ENCODE measurements at places on chromosomes 11 and 22. TPM values are rescaled to one million over a fixed set of nuclear protein-coding genes. Genes with fewer than 3 reads are reported as not detected.

GRCh38 chr11:121466063-121466794, 13.5 kb upstream of the SORL1-AS1 start:
- H3K36me3 ChIP-seq, result no peaks in the 10 kb centered on the region
- no peak overlapping the region for H3K4me3 ChIP-seq
- DNase-seq, result peak; percentile 99

GRCh38 chr11:133530501-133530835, 1.8 kb downstream of the OPCML start:
- H3K27ac ChIP-seq, result no peak overlapping the region
- DNase-seq, result no peak
- no peak overlapping the region for H3K4me3 ChIP-seq
- H3K4me1 ChIP-seq, result no peaks in the 10 kb centered on the region

DNA sequence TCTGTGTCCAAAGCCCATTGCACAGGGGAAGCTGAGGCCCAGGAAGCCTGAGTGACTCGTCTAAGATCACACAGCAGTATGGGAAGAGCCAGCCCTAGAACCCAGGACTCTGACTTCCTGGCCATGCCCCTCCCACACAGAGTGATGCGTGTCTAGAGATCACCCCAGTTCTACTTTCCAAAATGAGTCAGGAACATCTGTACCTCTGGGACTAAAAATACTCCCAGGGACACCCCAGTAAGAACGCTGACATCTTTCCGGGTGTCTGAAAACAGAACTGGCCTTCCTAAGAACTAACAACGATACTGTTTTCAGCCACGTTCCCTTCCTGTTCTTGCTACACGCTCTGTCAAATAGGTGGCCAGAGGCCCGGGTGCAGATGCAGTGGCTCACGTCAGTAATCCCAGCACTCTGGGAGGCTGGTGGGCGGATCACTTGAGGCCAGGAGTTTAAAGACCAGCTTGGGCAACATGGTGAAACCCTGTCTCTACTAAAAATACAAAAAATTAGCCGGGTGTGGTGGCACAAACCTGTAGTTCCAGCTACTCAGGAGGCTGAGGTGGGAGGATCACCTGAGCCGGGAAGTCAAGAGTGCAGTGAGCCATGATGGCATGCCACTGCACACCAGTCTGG, 21.7 kb upstream of the PDGFB start:
- DNase-seq, result no peak
- H3K4me1 ChIP-seq, result no peaks in the 10 kb centered on the region
- no peaks in the 10 kb centered on the region for H3K36me3 ChIP-seq
- H3K27ac ChIP-seq, result no peak overlapping the region

DNA sequence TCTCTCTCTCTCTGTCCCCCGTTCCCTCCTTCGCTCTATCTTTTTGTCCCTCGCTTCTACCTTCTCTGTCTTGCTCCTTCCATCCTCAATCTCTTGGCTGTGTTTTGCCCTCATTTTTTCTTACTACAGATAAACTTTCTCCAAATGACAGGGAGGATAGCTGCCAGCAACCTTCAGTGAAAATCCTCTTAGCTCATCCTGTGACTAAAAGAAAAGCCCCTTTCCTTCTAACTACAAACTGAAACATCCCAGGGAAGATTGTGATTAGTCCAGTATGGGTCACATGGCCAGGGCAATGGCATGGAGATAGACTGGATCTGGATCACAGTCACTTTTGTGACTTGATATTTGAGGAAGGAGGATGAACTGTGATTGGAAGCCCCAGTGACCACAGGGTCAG, 10.4 kb downstream of the SPON1 start:
- no peak overlapping the region for H3K27ac ChIP-seq
- no peaks in the 10 kb centered on the region for H3K4me1 ChIP-seq
- H3K4me3 ChIP-seq, result no peak overlapping the region
- H3K27me3 ChIP-seq, result no peaks in the 10 kb centered on the region

GRCh38 chr11:115215694-115216617, 288.3 kb downstream of the CADM1 start:
- DNase-seq, result no peak
- H3K27ac ChIP-seq, result no peak overlapping the region
- no peaks in the 10 kb centered on the region for H3K4me1 ChIP-seq
- H3K4me3 ChIP-seq, result no peak overlapping the region
- no peaks in the 10 kb centered on the region for H3K27me3 ChIP-seq

- peaks cover 12% of the 10 kb centered on the region for H3K27me3 ChIP-seq
- H3K4me3 ChIP-seq, result no peak overlapping the region
- no peaks in the 10 kb centered on the region for H3K36me3 ChIP-seq
- no peak overlapping the region for H3K27ac ChIP-seq
These were observed 95.2 kb upstream of the ANO1 start for GRCh38 chr11:69982690-69983570.

ENTHD1 gene
- total RNA-seq, result 5.1 TPM

CLDN5 gene
- total RNA-seq, result 31.9 TPM

ATG13 gene
- total RNA-seq, result 54.3 TPM
